ENCODE measurements at places on chromosomes 2 and 18. TPM values are rescaled to one million over a fixed set of nuclear protein-coding genes. Genes with fewer than 3 reads are reported as not detected.

Gene CD8B2
- total RNA-seq: 0.09 TPM

Gene GKN2
- not detected for total RNA-seq

Gene FAM228A
- total RNA-seq: not detected

Gene SPHKAP
- not detected for total RNA-seq
